ENCODE measurements at places on chromosomes 5 and 9.

GRCh38 chr9:124088476-124088837 is 76.9 kb downstream of the LHX2 start:
- no peak for DNase-seq

GRCh38 chr9:16794871-16795639 is 75.4 kb downstream of the BNC2 start:
- no peak for DNase-seq

GRCh38 chr9:95506678-95507463 is 9.9 kb downstream of the PTCH1 start:
- peak; percentile 34 for DNase-seq

- no peak for DNase-seq
These were observed 16.8 kb downstream of the AKNA start for GRCh38 chr9:114370968-114371320.

GRCh38 chr5:135883441-135883840 is 12.2 kb downstream of the IL9 start:
- peak; percentile 22 for DNase-seq

GRCh38 chr5:90855296-90856010 is 296.9 kb downstream of the ADGRV1 start:
- DNase-seq = no peak

- no peak for DNase-seq
These were observed 624.4 kb downstream of the PSAT1 start for GRCh38 chr9:78921341-78921740.

- DNase-seq = no peak
These were observed 151.3 kb upstream of the TLX3 start for GRCh38 chr5:171157775-171158174.

DNA sequence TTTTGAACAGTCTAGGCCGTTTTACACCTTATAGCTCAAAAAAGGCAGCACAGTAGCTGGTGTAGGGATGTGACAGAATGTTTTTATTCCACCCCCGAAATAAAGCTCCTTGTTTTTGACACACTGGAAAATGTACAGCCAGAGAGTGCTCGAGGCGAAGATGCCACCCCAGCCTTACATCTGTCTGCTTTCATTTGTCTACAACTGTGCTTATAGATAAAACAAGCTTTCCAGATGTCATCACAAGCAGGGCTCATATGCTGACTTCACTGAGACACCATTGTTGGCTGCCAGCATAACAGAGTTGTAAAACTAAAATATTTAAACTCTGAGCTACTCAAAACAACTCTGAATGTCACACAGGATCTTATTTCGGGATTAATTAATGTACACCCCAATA is 386.3 kb downstream of the BNC2 start:
- DNase-seq = no peak

- no peak for DNase-seq
These were observed 5.3 kb upstream of the CFAP95 start for GRCh38 chr9:69815313-69815712.

- no peak for DNase-seq
These were observed 338 bp downstream of the ABHD17B start for GRCh38 chr9:71910650-71911060.

DNA sequence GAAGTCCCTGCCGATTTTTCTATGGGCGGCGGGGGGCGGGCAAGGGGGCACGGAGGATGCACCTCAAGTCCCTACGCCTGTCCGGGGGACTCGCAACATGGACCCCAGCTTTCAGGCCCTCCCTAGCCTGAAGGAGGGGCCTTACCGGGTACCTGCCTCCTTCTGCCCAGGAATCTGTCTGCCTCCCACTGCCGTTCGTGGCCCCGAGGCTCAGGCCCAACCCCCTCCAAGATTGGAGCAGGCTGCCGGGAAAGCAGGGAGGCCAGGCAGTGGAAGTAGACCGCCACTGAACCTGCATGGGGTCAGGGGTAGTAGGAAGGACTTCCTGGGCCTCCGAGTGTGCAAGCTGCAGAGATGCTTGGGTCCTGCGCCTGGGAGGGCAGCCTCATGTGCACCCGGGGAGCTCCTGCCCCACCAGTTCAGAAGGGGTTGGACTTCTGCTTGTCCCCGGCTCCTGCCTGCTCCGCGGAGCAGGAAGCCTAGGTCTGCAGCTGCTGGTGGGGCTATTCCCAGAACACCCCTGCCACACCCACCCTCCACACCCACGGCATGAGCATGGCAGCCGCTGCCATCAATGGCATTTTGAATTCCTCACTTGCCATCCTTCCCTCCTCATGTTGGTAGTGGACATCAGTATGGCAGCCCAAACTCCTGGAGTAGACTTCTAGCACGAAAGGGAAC is 1312.7 kb upstream of the ACO1 start:
- DNase-seq = no peak

GRCh38 chr9:134706522-134706921 is 64.9 kb downstream of the COL5A1 start:
- DNase-seq = no peak
